Activated CD4-positive, CD25-positive, alpha-beta regulatory T cell treated with anti-CD3 and anti-CD28 coated beads, Interleukin-2, amount 50 U/mL, for 16 hours (primary cell): ENCODE measurements at places on chromosomes 12 and 14.

- DNase-seq, result no peak
Measured at GRCh38 chr12:31317471-31318395, 8.2 kb downstream of the SINHCAF start.

DNA sequence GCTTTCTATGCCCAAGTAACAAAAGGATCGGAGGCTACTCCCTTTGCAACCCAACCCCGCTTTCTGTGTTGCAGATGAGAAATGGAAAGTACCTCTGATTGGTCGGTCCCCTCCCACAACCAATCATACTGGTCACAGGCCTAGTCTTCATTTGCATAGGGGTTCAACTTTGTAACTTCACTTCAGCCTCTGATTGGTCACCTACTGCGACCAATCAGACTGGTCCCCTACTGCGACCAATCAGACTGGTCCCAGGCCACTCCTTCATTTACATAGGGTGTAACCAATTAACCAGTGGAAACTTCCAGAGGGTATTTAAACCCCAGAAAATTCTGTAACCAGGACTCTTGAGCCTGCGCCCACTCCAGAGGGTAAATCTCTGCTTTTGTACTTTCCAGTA is 906.4 kb upstream of the TMEM132C start:
- DNase-seq, result no peak

DNA sequence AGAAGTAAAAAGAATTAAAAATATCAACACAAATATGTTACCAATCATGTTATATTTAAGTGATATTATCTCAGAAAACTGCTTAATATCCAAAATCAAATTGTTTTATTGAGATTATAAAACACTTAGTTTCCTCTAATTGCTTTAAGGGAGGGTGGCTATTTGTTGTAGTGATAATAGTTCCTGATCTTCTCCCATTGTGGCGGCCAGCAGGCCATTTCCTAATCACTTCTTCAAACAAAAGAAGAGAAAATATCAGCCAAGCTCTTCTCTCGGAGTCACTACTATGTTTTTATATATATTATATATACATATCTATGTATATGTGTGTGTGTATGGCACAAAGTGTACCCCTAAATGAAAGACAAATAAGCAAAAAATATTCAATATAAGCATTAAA is 31.5 kb downstream of the ERO1A start:
- DNase-seq, result no peak

DNA sequence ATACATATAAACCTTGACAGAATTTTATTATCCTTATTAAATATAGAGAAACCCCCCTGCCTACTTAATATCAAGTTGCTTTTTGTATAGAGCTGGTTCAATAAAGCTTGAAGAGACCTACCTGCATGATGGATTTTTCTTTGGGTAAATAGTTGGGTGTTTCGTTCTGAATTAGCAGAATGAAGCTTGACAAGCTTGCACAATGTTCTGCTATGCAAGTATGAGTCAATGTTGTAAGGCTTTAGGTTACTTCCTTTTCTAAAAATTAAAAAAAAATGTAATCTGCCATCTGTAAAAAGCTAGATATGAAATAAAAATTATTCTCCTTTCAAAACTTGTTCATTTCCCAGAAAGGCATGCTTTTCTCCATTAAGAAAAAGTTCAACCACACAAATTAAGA is 1662.6 kb upstream of the SEL1L start:
- DNase-seq, result no peak

- no peak for DNase-seq
Measured at GRCh38 chr14:77151918-77152588, 10.5 kb upstream of the ZDHHC22 start.

- DNase-seq, result no peak
Measured at GRCh38 chr14:99745307-99745951, 47.8 kb upstream of the EML1 start.

DNA sequence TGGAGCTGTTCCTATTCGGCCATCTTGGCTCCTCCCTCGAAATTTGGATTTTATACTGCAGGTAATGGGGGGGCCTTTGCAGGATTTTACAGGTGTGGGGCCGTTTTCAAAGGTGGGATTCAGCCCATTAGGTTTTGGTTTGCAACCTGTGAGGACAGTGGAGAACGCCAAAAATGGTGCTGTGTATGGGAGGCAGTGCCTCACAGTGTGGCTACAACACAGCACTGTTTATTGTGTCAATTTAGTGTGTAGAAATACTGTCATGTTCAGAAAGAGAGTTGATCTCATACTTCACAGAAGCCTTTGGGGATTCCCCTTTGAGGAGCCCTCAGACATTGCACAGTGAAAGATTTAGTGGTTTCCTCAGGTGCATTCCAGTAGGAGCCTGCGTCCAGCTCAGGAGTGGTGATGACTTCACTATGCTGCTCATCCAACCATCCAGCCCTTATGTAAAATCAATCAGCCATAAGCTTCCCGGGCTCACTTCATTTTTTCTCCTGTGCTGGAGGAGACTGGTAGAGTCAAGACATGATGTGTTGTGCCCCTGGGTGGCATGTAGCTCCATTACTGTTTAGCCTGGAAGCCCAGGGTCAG is 92.7 kb upstream of the PRMT8 start:
- DNase-seq, result no peak

DNA sequence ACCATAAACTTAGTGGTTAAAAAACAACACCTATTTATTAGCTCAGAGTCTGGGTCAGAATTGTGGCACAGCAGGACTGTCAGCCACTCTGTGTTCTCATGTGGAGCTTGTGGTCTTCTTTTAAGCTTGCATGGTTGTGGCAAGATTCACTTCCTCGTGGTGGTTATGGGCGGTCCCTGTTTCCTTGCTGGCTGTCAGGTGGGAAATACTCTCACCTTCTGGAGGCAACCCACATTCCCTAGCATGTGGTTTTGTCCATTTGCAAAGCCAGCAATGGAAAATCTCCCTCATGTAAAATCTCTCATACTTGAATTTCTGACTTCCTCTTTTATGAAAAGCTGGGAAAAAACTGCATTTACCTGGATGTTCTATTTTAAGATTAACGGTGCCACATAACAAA is 229.8 kb downstream of the ALX1 start:
- no peak for DNase-seq

GRCh38 chr12:57460468-57460784 is 841 bp downstream of the GLI1 start:
- no peak for DNase-seq

- DNase-seq, result no peak
Measured at GRCh38 chr12:107356266-107356936, 263.1 kb upstream of the CRY1 start.
